Stimulated activated CD4-positive, alpha-beta T cell treated with anti-CD3 and anti-CD28 coated beads, Interleukin-15, amount 100 ng/mL, for 1 hour (primary cell): ENCODE measurements at places on chromosomes 6 and 20.

- DNase-seq: no peak
These were observed 203.1 kb downstream of the UBE3D start for GRCh38 chr6:82862543-82862942.

GRCh38 chr6:124924333-124924759 lies 37.9 kb upstream of the RNF217 start:
- no peak for DNase-seq

DNA sequence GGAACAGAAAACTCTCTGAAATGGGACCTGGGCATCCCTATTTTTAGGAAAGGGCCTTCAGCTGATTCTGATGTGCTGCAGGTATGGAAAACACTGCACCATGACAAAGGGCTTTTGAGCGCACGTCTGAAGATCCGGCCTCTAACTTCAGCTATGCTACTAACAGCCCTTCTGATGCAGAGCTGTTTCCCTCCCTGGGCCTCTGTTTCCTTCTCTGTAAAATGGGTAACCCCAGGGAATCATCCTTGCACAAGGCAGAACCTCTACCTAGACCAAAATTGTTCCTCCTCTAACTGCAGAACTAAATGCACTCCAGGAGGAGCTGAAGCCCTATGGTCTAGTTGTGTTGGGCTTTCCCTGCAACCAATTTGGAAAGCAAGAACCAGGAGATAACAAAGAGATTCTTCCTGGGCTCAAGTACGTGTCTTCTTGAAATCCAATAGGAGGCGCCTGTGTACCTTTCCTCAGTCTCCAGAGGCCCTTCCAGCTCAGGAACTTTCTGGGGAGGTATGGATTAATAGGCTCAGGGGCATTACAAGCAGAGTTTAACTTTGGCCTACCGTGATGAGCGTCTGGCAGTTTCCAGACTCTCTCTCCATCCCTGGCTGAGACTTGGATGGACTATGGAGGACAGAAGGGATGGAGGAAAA lies 5.9 kb downstream of the GPX5 start:
- DNase-seq: no peak

DNA sequence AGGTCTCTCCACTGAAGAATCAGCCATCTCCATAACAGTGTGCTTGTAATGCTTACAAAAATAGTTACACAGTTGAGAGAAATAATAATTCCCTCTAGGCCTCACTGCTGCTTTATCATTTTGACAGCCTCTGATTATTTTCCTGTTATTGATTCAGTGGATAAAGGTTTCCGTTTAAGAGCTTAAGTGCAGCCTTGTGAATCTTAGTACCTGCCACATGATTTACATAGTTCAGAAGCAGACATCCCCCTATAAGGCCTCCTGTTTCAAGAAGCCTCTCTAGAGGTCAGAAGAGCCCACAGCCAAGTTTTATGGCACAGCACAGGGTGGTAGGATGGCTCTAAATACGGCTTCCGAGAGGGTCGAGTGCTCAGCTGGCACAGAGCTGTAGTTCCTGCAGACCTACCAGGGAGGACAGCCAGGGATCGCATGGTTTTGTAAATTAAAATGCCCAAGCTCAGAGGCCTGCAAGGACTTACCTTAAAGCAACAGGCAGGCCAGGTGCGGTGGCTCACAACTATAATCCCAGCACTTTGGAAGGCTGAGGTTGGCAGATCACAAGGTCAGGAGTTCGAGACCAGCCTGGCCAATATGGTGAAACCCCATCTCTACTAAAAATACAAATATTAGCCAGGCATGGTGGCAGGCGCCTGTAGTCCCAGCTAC lies 17.6 kb upstream of the PYGB start:
- DNase-seq: no peak

- DNase-seq: no peak
These were observed 20.1 kb upstream of the BCAS1 start for GRCh38 chr20:54090230-54091119.

GRCh38 chr6:135922746-135923145 lies 71.2 kb downstream of the PDE7B start:
- no peak for DNase-seq

- no peak for DNase-seq
These were observed 701.8 kb upstream of the FLRT3 start for GRCh38 chr20:15039088-15039752.

DNA sequence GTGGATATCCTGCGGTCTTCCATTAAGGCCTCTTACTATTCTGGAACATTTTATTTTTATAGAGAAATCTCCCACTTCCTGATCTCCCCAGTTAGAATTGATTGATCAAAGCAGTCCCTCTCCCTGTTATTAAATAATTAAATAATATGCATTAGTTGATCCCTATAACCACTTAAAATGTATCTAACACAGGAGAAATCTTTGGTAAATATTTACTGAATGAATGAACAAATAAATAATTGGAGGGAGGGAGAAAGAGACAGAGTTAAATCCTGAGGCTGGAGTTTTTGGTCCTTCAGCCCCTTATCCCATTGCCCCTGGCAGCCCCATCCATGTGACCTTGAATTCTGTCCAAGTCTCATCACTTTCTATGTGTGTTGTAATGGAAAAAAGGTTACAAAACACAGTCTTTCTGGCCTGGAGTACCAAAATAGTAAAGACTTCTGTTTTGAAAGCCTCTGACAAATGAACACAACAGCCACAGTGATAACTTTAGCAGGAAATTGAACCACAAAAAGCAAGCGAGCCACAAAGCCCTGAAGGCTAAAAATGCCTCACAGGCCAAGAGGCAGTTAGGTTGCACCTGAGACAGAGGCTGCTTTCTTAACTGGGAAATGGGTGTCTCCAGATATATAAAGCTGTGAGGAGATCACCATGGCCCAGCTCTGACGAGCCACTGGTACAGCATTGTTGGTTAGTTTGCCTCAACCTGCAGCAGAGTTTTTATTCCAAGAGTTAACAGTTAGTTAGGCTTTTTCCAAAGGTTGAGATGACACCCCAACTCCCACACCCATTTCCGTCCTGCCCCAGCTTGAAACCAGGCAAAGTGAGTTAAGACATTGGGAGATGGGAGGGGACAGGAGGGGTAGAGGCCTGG lies 11.3 kb downstream of the NT5E start:
- DNase-seq: no peak

DNA sequence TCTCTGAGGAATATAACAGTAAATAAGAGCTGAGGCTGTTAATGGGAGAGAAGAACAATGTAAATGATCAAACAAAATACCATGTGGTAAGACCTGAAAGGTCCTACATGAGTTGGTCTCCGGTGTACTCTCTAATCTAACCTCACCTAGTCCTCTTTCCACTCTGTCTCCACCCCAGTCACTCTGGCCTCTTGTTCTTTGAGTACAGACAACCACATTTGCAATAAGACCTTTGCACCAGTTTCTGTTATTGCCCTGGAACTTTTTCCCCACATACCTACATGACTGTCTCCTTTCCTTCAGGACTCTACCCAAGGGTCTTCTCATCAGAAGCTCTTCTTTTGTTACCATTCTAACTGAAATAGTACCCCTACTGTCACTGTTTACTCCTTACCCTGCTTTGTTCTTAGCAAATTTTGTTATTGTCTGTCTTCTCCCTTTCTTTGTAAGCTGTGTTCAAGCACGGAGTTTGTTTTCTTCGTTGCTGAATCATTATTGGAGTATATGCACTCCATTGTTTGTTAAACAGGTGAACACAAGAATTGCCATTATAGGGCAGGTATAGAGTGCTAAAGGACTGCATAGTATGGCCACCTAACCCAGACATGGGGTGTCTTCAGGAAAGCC lies 37.3 kb downstream of the MAPK14 start:
- no peak for DNase-seq

DNA sequence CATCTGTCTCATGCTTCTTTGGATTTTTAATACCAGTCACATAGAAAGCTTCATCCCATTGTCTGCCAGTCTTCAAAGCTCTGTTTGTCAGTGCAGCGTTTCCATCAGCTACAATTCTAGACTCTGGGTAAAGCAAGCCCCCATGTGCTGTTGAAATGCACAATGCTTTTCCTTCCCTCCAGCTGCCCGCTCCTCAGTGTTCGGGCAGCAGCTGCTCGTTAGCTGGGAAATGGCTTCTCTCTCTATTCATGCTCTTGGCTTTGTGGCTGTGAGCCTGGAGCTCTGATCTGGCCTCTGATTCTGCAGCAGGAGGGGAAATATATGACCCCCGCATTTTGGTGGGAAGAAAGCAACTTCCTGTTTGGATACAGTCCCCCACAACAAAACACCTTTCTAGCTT lies 213.0 kb upstream of the CDYL start:
- DNase-seq: no peak

GRCh38 chr6:116881236-116881635 lies 4.2 kb downstream of the RFX6 start:
- no peak for DNase-seq

DNA sequence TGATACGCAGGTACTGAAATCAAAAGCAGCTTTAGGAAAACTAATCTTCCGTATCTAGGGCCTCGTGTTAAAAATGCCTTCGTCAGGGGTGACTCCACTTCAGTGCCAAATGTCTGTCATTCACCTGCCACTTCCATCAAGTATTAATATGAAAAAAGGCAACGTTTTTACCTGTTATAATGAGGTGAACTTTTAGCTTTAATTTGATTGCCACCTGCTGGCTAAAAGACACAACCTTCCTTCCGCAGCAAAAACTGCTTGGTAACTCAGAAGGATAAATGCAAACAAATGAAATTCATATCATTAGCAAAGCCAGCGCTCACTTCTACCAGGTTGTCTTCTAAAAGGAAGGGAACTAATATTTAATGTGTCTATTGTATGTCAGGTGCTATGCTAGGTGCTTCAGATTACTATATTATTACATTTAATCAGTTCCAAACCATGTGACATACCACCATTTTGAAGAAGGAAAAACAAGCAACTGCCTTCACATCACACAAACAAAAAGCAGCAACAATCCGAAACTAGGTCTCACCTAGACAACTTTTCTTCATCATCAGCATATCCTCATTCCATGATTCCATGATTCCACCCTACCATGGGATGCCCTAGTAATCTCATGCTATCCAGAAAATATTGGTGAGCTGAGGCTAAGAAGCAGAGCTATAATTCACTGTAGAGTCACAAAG lies 20.6 kb upstream of the ARHGAP18 start:
- no peak for DNase-seq

GRCh38 chr6:28506807-28507475 lies 8.7 kb downstream of the GPX6 start:
- no peak for DNase-seq

GRCh38 chr20:20358801-20359200 lies 9.1 kb upstream of the INSM1 start:
- no peak for DNase-seq

DNA sequence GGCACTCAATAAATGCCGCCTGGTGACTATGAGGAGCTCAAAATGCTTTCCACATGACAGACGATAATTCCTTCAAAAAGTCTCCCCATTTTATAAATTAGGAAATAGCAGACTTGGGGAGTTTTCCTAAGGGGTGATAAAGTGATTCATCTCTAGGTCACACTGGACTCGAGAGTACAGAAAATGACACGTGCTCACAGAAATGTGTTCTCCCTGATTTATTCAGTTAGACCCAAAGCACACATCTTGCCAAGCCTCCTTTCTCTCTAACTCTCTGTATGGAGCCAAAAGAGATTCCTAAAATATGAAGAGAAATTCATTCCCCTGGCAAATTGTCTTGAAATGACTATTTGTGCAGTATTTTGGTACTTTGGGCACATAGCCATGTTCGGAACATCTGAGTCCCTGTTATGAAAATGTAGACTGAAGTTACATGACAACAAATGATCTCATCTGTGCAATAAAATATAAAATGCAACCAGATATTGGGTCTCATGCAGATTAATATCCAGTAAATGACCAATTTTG lies 381.1 kb downstream of the TFAP2B start:
- no peak for DNase-seq

GRCh38 chr6:118216751-118217150 lies 309.7 kb downstream of the SLC35F1 start:
- no peak for DNase-seq

- no peak for DNase-seq
These were observed 120.8 kb downstream of the AGPAT4 start for GRCh38 chr6:161152907-161153662.

DNA sequence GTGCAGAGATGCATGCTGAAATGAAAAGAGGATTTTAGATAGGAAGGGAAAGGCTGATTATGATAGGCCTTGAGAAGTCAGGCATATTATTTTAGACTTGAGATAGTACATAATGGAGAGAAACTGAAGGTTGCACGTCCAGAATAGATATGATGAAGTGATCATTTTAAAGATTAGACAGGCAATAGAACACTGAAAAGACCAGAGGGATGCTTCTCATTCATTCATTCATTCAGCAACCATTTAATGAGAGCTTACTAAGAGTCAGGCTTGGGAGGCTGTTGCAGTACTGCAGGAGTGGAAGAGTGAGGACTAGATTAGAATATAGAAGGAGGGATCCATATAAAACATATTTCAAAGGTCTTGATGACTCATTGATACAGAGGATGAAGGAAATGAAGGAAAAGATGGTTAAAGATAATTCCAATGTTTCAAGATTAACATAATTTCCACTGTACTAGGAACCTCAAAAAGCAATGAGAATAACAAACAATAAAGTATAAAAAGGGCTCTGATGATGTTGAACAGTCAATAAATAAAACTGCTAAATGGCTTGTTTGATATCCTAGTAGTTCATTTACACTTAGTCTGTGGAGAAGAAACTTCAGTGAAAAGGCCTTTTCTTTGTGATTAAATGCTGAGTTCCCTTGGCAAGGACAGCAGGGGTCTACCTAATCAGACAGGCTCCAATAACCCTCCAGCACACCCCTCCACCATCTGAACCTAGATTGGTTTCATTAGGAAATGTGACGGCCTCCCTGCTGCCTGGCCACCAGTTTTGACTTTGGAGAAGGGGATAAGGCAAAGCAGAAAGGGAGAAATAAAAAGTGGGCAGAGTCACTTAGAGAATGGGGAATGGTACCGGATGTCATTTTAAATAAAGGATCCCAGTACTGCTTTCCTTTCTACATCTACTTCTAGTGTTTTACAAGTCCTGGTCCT lies 5.3 kb upstream of the FBXO9 start:
- no peak for DNase-seq

- no peak for DNase-seq
These were observed 37.0 kb upstream of the MCUR1 start for GRCh38 chr6:13851330-13851729.

GRCh38 chr20:30419466-30419865 lies 838.0 kb upstream of the DEFB115 start:
- no peak for DNase-seq
